ENCODE measurements at places on chromosomes 11 and 22.
A peak's percentile ranks its signal among the peaks of the same experiment; 100 is the strongest.

- DNase-seq = no peak
These were observed 49.5 kb downstream of the PACS1 start for GRCh38 chr11:66119348-66120133.

DNA sequence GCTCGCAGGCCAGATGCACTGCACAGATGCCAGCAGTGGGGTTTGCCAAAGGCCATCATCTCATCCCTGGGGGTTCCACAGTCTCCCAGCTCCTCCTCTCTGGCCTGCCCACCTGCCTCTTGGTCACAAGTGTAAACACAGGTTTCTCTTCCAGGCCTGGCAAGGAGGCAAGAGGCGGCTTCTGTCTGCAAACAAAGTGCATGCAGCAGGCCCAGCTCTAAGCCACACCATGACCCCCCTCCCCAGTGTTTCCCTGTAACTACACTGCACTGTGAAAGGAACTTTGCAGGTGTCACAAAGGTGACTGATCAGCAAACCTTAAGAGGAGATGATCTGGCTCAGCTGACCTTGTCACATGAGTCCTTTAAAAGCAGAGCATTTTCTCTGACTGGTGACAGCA lies 26.2 kb upstream of the SHISAL1 start:
- no peak for DNase-seq

- no peak for DNase-seq
These were observed 5.1 kb downstream of the APOL2 start for GRCh38 chr22:36234213-36234612.

DNA sequence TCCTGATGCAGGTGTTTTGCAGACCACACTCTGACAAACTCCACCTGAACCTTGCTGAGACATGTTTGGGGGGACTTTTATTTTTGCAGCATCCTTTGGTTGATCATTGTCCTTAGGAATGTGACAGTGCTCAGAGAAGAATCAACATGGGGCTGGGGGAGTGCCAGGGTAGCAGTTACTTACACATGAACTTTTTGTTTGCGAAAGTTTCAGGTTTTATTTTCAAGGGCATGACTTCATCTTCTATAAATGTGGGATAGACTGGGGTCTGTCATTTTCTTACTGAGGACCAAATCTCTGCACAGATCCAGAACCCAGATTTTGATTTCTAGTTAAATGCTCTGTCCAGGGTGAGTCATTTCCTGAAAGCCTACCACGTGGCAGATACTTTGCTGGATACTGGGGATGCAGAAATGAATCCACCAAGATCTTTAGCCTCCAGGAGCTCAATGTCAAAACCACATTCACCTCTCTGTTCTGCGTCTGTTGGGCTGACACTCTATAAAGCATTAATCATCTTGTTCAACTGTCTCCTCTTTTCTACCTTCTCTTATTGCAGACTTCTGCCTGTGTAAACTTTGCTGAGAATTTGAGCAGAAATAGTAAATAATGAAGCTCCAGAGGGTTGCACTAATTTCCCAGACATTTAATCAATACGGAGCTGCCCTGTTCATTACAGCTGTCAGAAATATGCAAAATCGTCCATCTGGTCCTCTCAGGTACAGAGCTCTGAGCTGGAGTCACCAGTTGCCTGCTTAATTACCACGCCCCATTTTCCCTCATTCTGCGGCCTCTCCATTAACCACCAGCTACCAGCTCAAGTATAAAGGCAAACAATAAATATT lies 387.9 kb downstream of the MIAT start:
- no peak for DNase-seq

DNA sequence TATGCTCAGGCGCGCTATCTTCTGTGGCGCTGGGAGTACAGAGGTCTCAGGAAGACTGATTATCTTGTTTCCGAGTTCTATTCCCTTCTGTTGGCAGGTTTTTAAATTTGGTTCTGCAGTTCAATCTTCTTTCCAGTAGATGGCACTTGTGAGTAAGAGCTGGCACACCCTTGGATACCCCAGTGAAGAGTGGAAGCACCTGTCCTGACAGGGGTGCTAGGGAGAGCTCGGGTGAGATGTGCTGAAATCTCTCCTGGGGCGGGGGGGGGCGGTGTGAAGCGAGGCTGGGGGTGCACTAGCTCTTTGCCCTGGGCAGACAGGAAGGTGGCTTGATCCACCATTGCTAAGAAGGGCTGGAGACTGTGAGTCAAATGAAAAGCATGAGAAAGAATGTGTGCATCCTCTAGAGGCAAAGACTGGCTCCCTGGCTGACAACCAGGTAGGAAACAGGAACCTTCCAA lies 679.9 kb upstream of the CCDC179 start:
- DNase-seq = no peak

DNA sequence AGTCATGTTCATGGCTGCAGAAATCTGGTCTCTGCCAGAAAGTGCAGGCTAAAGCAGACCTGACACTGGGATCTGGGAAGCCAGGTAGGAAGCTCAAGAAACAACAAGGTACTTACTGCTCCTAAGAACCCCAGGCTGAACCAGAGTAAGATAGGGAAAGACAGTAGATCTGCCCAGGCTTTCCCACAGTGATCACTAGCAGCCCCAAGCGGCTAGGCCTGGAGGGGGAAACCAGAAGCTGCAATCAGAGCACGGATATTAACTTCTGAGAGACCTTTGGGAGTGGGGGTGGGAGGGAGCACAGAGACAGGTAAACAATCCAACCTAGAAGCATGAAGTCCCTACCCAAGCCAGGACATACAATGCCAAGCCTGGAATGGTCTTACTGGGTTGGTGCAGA lies 135.2 kb upstream of the C11orf58 start:
- no peak for DNase-seq

DNA sequence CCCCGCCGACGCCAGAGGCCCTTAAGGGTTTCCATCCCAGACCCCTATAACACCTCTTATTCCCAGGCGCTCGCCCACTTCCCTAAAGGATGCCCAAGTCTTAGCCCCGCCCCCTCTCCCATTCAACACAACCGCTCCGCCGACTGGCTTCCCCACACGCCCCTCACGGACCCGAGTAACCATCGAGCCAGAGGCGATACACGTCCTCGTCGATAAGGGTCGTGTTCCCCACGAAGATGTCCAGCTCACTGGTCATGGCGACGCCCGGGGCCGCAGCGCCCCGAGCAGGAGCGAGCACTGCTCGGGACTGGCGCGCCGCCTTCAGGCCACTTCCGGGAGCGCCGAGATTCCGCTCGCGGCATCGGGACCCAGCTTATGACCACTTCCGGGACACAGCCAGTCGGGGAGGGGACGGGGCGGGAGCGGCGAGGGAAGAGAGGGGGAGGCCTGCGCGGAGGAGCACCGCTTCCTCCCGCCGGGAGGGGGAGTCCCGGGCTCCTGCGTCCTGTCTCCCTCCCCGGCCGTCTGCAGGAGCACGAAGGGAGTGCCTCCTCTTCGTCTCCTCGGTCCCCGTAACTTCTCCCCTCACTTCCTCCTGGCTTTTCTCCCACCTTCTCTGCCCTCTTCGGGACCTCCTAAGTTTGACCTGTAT lies at the start of gene FIBP:
Gene FIBP, minus strand, starts transcription at position 309 of the 652 bp plus-strand sequence. Its CDS starts 53 bp downstream, at position 256.
- DNase-seq = peak; percentile 98

DNA sequence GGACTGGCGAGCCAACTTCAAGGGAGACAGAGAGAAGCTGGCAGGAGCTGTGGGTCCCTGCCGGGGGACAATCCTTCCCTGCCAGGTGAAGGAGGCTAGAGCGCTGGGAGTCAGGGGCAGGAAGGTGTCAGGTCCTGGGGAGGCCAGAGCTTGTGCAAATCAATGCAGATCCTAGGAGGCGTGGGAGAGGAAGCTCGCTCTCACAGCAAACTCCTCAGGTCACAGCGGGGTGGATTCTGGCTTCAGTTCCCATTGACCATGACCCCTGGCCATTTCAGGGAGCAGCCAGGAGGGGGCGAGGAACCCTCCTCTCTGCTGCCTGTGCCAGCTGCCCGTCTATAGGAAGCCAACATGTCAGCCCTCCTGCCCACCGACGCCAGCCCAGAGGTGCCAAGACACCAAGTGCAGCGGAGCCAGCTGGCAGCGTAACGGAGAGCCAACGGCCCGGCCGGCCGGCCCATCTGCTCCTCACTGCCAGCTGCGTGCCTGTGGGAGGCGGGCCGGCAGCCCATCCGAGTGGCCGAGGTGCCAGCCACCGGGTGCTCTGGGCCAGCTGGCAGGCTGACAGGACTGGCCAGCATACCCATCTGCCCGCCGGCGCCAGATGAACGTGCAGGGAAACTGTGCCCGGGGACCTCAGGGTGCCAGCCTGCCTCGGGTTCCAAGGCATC lies 374.8 kb downstream of the MIAT start:
- no peak for DNase-seq

- no peak for DNase-seq
These were observed 6.7 kb upstream of the NLRX1 start for GRCh38 chr11:119161871-119162270.

- no peak for DNase-seq
These were observed 271.8 kb upstream of the MTNR1B start for GRCh38 chr11:92697461-92698312.

DNA sequence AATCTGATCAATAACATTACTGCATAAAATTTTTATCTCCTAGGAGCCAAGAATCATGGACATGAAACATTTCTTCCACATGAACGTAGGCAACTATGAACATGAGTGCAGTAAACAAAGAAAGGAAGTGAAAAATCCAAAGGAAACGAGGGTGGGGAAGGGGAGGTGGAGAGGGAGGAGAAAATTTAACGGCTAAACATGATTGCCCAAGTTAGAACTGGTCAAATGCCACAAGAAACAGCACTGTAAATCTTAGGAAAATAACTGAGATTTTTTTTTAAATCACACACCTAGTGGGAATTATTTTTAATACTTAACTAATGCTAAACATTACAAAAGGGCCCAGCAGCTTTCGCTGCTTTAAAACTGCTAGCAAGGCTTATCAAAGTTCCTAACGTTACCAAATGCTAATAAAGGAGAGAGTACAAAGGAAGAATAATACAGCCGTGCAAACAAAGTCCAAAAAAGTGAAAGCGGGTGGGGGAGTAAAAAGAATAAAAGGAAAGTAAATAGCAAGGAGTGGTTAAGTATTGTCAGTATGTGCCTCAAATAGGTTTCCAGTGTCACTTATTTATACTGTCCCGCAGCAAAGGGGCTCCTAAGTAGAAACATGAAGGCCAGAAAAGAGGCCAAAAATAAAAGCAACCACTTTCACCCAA lies 13.7 kb downstream of the NARS2 start:
- no peak for DNase-seq

DNA sequence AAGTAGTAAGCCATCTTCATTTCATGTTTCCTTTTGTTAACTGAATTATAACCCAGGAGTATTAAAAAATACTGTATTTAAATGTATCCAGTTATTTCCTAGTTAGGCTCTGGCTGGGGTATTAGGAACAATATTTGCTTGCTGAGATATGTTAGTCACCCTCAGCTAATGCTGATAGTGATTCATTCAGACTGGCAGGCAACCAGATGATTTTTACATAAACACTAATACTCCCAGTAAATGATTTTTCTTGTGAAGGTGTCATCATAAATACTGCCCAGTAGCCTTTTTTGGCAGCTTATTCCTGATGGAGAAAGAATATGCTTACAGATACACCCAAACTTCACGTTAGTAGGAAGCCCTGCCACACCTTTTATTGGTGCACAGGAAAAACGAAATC lies 8.1 kb downstream of the YWHAH start:
- no peak for DNase-seq

DNA sequence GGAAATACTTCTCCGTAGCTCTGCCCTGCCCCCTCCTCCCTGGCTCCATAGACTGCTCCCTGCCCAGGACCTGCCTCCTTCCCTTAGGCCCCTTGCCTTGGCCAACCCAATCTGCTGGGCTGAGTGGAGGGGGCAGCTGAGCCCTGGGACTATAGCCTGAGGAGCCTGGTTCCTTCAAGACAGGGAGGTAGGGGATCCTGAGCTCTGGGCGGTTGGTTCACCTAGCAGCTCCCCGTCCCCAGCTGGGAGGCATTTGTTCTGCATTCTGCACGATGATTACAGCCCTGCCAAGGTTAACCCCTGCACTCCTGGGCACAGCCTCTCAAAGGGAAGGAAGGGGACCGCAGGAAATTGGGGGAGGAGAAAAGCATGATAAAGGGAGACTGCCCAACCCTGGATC lies 3.6 kb upstream of the CDC42EP1 start:
- no peak for DNase-seq

- DNase-seq = peak; percentile 79
These were observed 1.0 kb downstream of the POU2AF3 start for GRCh38 chr11:111299101-111300026.

- DNase-seq = no peak
These were observed 65.2 kb downstream of the NFAM1 start for GRCh38 chr22:42366806-42367581.

GRCh38 chr11:82896183-82896582 lies 4.0 kb downstream of the PRCP start:
- DNase-seq = no peak

GRCh38 chr22:45996241-45997076 lies 19.5 kb upstream of the WNT7B start:
- peak; percentile 79 for DNase-seq

GRCh38 chr11:128187377-128187776 lies 400.0 kb downstream of the ETS1 start:
- DNase-seq = no peak

DNA sequence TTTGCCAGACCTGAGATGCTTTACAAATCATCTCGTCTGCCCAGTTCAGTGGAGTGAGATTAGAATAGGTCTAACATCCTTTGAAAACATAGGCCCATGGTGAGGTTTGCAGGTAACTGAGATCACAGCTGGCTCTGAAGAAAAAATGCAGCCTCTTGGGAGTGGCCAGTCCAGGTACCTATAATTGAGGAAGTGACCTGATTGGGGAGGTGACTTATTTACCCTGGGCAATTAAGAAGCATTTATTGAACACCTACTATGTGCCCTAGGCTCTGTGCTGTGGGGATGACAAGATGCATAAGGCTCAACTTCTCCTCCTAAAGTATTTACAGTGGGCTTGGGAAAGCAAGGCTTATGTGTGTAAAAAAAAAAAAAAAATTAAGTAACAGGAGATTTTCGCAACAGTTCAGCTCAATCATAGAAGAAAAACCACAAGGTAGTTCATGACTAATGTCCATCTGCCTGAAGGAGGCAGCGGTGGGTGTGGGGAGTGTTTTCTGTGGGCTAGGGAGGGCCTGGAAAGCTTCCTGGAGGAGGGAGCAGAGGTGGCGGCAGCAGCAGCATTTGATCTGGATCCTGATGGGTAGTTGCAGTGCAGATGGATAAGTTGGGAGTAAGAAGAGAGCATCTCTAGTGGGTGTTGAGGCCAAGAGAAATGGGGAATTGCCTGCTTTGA lies 16.1 kb downstream of the MICAL2 start:
- no peak for DNase-seq
